Activated T-helper 2 cell treated with anti-CD3 and anti-CD28 coated beads, Interferon-gamma antibody, Interleukin-2, Interleukin-4, amounts not matched to agents 10 μg/mL and 5 μg/mL and 100 μg/mL, durations not matched to agents 14 hours and 24 hours and 36 hours (primary cell): ENCODE measurements at places on chromosomes 11 and 22. TPM values are rescaled to one million over a fixed set of nuclear protein-coding genes. Genes with fewer than 3 reads are reported as not detected.

Gene MMP8
- total RNA-seq = not detected in 2 replicates

GRCh38 chr22:31897842-31898805 is 46.2 kb upstream of the YWHAH start:
- no peak for DNase-seq

Gene OR4P4
- not detected in 2 replicates for total RNA-seq

GRCh38 chr11:128042290-128042751 is 545.0 kb downstream of the ETS1 start:
- DNase-seq = no peak

GRCh38 chr22:31983911-31984656 is 39.7 kb downstream of the YWHAH start:
- DNase-seq = no peak

DNA sequence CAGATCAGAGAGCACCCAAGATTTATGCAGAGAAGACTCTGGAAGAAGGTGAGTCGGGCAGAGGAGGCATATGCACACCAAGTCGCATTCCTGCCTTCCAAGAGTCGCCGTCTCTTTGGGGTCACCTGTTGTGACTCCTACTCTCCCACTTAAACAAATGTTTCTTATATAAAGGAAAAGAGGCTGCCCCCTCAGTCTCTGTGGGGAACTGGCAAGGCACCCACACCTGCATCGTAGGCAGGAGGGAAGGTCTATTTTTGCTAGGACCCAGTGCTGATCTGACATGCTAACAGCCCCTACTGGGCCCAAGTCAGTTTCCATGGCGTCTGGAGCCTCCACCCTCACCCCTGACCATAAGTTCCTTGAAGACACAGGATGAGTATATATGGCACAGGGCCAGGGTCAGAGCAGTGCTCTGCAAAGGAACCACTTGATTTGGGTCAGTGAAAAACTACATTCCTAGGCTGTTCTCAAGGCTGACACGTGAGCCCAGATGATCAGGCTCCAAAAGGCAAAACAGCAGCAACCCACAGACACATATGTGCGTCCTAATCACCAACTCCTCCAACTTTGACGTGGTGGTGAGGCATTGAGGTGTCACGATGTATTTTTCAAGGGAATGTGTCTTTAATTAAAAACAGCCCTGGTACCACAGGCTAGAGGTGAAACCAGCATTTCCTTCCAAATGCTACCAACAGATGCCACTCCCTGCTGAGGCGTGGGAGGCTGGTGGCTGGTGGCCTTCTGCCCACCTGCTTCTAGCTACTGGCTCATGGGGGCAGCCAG is 55.6 kb upstream of the CSNK2A3 start:
- no peak for DNase-seq

Gene FTH1
- total RNA-seq = 568 and 585 TPM in 2 replicates

Gene RIMBP3C
- 0.18 and 0.34 TPM in 2 replicates for total RNA-seq

Gene CYP2D6
- total RNA-seq = 3.5 and 3.6 TPM in 2 replicates

DNA sequence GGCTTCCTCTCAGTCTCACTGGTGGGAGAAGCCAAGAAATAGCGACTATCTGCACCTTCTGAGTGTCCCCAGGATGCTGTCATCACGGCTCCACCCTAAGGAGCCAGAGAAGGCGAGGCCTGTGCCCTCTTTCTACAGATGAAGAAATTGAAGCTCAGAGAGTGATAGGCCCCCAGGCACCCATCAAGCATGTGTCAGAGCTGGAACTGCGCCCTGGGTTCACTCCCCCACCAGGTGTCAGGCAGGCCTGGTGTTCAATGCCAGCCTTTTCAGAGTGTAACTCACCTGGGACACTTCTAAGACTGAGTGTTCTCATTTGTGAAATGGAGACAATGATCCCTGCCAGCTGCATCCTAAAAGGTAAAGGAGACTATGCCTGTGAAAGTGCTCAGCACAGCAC is 127.3 kb upstream of the SEZ6L start:
- DNase-seq = no peak

- DNase-seq = no peak
Measured at GRCh38 chr22:38126928-38127668, 16.6 kb upstream of the BAIAP2L2 start.
